ENCODE measurements at places on chromosomes 3 and 15. TPM values are rescaled to one million over a fixed set of nuclear protein-coding genes. Genes with fewer than 3 reads are reported as not detected.

- H3K36me3 ChIP-seq, result no peaks in the 10 kb centered on the region
- H3K4me3 ChIP-seq, result no peak overlapping the region
- DNase-seq, result no peak
- peaks cover 18% of the 10 kb centered on the region for H3K4me1 ChIP-seq
These were observed 17.6 kb downstream of the C15orf62 start for GRCh38 chr15:40787344-40787841.

DNA sequence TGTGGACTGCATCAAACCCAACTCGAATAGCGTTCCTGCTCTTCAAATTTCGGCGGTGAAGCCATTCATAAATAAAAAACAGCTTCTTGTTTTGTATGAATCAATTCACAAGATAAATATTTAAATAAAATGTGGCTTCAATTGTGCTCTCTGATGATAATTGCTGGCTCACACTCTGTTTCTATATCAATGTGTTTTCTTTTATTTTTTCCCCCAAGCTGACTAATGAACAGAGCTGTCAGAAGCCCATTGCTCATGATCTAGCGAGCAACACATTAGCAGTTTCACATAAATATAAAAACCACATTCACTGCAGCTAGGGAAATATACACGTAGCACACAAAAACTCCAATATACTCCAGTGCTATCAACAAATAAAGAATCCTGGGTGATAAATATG lies 45.0 kb upstream of the FOXP1 start:
- no peak for DNase-seq
- H3K36me3 ChIP-seq, result no peaks in the 10 kb centered on the region
- H3K4me3 ChIP-seq, result no peak overlapping the region
- no peaks in the 10 kb centered on the region for H3K27me3 ChIP-seq

CCDC33 gene
- polyA plus RNA-seq, result not detected

DNA sequence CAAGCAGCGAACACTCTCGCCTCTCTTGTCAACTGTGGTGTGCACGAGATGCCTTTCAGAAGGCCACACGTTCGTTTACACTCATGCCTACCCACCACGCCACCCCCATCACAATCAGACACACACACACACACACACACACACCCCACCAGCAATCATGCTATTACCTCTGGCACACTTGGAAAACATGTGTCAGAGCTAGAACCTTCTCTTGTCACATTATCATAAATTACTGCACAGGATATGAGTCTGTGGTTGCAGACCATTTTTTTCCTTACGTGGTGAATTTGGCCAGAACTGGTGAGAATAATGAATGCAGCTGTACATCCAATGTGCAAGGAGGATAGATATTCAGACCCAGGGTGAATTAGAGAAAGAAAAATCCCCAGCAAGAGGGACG lies 52.4 kb downstream of the TRIM69 start:
- no peaks in the 10 kb centered on the region for H3K36me3 ChIP-seq
- H3K27me3 ChIP-seq, result no peaks in the 10 kb centered on the region
- no peak overlapping the region for H3K4me3 ChIP-seq
- H3K4me1 ChIP-seq, result peaks cover 4% of the 10 kb centered on the region
- DNase-seq, result peak; percentile 47
- H3K27ac ChIP-seq, result no peak overlapping the region

DNA sequence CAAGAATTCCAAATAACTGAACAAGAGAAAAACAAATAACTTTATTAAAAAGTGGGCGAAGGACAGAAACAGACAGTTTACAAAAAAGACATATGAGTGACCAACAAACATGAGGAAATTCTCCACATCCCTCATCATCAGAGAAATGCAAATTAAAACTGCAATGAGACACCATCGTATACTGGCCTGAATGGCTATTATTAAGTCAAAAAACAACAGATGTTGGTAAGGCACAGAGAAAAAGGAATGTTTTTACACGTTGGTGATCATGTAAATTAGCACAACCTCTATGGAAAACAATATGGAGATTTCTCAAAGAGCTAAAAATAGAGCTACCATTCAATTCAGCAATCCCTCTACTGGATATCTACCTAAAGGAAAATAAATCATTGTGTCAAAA lies 1260.4 kb upstream of the ALCAM start:
- H3K27me3 ChIP-seq, result no peaks in the 10 kb centered on the region
- H3K36me3 ChIP-seq, result no peaks in the 10 kb centered on the region
- H3K27ac ChIP-seq, result no peak overlapping the region
- DNase-seq, result no peak
- no peak overlapping the region for H3K4me3 ChIP-seq

DNA sequence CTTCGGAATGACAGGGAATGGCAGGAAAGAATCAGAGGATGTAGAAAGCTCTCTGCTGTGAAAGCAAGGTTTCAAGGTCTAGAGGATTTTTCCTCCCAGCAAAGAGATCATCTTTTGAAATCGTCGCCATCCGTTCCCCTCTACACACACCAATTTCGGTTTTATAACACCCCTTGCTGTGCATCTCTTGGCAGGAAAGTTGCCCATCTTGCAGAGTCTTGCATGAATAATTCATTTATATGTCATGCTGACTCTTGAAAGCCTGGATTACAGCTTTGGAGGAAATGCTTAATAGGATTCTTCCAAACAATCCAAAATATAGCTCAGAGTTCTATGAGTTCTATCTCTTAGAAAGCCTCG lies 262.7 kb downstream of the CHL1 start:
- H3K4me3 ChIP-seq, result no peak overlapping the region
- no peaks in the 10 kb centered on the region for H3K4me1 ChIP-seq
- H3K36me3 ChIP-seq, result no peaks in the 10 kb centered on the region
- no peak for DNase-seq
- H3K27me3 ChIP-seq, result no peaks in the 10 kb centered on the region

- H3K36me3 ChIP-seq, result no peaks in the 10 kb centered on the region
- H3K4me3 ChIP-seq, result no peak overlapping the region
- DNase-seq, result no peak
- H3K4me1 ChIP-seq, result no peaks in the 10 kb centered on the region
These were observed 143.4 kb downstream of the CHSY1 start for GRCh38 chr15:101108461-101108775.

CRELD1 gene
- 31.0 TPM for polyA plus RNA-seq

AP3B2 gene
- polyA plus RNA-seq, result 0.35 TPM

GOLGA8G gene
- polyA plus RNA-seq, result not detected
